ENCODE measurements at places on chromosomes 2 and 18. TPM values are rescaled to one million over a fixed set of nuclear protein-coding genes. Genes with fewer than 3 reads are reported as not detected.

The ZAP70 gene
- total RNA-seq = not detected

- no peak for DNase-seq
Observed at GRCh38 chr18:8462651-8463185, 146.5 kb upstream of the RAB12 start.

DNA sequence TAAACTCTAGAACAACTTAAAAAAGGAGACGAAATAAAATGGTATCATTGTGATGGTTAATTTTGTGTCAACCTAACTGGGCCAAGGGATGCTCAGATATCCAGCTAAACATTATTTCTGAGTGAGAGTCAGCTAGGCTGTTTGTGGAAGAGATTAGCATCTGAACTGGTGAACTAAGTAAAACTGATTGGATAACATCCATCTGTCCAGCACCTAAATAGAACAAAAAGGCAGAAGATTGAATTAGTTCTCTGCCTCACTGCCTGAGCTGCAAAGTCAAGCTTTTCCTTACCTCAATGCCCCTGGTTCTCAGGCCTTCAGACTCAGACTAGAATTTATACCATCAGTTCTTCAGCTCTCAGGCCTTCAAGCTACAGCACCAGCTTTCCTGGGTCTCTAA lies 30.0 kb downstream of the PPP3R1 start:
- no peak for DNase-seq

DNA sequence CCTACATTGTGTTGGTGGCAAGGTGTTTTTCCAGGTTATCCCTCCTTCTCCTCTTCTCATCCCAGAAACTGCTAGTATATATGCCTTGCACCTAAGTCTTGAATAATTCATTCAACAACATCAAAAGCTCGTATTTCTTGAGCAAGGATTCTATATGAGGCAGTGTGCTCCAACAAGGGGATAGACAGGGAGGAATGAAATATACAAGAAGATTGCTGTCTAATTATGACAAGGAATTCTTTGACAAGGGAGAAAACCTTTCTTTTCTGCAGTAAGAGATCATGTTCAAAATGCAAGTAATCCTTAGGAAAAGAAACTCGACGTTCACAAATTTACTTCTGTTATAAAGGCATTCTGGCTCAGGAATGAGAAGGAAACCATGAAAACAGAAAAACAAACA lies 788.6 kb downstream of the TDRD15 start:
- DNase-seq = no peak

DNA sequence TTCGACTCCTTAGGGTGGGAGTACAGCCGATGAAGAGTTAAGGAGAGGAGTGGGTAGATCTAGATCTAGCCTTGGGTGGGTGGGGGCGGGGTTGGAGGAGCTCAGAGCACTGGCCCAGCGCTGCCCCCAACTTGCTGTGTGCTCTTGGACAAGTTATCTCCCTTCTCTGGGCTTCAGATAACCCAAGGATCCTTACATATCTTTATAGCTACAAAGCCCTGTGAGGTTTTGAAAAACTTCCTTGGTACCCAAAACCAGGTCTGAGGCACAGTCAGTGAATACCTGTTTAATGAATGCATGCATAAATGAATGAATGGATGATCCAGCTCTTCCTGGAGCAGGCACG lies 1.3 kb upstream of the ODC1 start:
- DNase-seq = no peak

- peak; percentile 68 for DNase-seq
Observed at GRCh38 chr2:58054264-58054663, 7.7 kb downstream of the VRK2 start.

GRCh38 chr2:172571245-172571644 lies 15.4 kb downstream of the PDK1 start:
- DNase-seq = no peak

GRCh38 chr2:162559194-162559593 lies 215.3 kb downstream of the GCA start:
- no peak for DNase-seq

DNA sequence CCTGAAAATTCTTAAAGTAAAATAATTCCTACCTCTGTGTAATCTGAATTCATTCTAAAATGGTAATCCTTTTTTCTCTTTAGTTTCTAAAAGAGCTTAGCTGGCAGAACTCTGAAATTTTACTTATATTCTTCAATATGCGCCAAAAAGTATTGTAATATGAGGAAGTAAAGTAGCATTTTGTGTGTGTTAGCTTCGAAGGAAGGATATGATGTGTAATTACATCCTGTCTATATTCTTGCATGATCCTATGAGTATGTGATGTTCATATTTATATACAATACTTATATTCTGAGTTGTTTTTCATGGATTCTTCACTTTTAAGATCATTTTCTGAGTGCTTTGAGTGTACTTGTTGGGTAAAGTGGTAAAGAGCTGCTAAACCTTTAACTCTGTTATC lies 402.9 kb upstream of the PKDCC start:
- no peak for DNase-seq
